Stimulated activated CD4-positive, alpha-beta T cell treated with anti-CD3 and anti-CD28 coated beads, Interleukin-1b, Interleukin-23, amount 100 ng/mL, for 1 hour (primary cell): ENCODE measurements at places on chromosomes 12 and 14.

GRCh38 chr12:106163712-106164111 is 25.0 kb upstream of the NUAK1 start:
- DNase-seq = no peak

DNA sequence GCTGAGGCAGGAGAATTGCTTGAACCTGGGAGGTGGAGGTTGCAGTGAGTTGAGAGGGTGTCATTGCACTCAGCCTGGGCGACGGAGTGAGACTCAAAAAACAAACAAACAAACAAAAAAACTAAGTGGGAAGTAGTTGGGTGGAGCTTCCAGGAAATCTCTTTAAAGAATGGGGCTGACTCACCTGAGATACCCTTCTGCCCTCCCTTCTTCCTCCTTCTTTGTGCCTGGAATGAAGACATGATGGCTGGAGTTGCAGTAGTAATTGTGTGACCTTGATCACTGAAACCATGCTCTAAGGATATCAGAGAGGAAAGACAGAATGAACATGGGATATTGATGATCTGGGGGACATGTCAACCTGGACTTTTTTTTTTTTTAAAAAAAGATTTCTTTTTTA is 87.6 kb upstream of the MED13L start:
- no peak for DNase-seq

DNA sequence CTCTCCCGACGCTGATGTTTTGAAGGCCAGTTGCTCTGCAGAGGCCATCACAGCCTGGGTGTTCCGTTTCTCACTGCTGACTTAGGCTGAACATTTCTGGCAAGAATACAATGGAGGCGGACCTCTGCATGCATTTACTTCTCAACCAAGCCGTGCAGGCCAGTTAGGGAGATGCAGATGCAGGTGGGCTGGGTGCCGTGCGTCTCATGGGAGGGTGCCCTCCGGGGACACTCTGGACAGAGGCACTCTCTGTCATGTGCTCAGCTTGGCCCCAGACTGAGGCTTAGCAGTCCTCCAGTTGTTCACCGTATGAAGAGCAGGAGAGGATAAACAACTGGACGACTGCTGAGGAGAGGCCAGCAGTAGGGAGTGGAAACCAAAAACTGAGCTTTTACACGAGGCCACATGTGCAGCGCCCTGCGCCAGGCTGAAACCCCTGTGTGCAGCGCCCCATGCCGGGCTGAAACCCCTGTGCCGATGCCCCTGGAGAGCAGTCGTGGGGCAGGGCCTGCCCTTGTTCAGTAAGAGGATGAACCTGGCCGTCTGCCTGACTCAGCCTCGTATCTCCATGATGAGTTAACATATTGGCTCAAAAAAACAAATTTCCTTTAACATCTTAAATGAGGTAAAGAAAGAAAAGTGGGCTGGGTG is 32.3 kb downstream of the DDX51 start:
- DNase-seq = no peak

DNA sequence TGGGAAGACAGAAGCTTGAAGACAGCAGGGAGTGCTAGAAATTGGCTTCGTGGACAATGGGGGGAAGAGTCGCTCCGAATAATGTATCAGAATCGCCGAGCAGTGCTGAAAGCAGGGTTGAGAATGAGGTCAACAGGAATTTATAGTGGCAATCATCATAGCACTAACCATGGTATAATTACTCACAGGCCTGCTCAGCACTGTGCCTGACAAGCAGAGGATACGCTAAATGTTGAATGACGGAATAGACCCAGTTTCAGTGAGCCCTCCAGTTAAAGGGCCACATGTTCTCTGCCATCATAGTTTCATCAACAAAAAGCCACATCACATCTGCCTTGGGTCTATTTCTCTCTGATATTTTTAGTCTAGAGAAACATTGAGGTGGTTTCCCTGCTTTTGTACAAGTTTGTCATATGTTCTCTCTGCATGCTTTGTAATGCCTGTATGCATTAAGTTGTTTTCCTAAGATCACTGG is 130.3 kb upstream of the EGLN3 start:
- no peak for DNase-seq

- DNase-seq = no peak
Observed at GRCh38 chr12:131635491-131636122, 75.3 kb upstream of the SFSWAP start.

DNA sequence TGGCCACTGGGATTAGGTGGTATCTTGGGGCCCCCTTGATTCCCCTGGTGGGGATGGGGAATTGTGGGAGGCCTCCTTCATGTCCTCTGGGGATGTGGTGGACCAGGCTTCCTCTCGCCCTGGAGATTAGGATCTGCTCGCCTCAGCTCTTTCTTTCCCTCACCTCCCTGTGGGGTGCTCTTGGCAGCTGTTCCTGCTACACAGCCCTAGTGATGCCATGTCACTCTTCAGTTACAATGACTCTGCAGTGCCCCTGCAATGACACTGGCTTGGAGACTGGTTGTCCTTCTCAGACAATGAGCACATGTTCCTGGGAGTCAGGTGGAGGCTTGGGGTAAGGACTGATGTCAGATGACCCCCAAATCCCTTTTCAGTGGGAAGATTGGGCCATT is 83.9 kb downstream of the ADCK1 start:
- no peak for DNase-seq

DNA sequence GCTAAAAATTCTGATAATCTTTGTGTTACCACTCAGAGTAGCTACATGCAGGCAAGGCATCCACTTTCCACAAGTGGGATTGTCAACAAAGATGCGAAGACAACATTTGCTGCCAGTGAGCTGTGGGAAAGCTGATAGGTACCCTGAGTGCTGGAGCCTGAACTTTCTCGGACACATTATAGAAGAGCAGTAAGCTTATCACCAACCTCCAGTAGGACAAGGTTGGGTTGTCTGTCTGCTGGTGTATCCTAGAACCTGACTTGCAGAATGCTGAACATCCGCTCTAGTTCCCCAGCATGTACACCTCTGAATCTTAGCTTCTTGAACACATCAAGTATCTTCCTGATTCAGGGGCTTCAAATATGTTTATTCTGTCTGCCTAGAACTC is 103.8 kb upstream of the PPM1H start:
- DNase-seq = no peak

GRCh38 chr12:103686026-103686425 is 99.0 kb downstream of the STAB2 start:
- DNase-seq = no peak

GRCh38 chr12:109310247-109311125 is 1.4 kb upstream of the FOXN4 start:
- DNase-seq = no peak

- no peak for DNase-seq
Observed at GRCh38 chr12:6703631-6704030, 3.0 kb upstream of the PIANP start.

- DNase-seq = no peak
Observed at GRCh38 chr12:54126696-54127537, 61.9 kb downstream of the SMUG1 start.
